CD4-positive, alpha-beta T cell treated with Interleukin-21 for 1 hour (primary cell): ENCODE measurements at places on chromosomes 5 and 9.

- DNase-seq: no peak
These were observed 6.1 kb upstream of the CSF2 start for GRCh38 chr5:132067451-132067850.

DNA sequence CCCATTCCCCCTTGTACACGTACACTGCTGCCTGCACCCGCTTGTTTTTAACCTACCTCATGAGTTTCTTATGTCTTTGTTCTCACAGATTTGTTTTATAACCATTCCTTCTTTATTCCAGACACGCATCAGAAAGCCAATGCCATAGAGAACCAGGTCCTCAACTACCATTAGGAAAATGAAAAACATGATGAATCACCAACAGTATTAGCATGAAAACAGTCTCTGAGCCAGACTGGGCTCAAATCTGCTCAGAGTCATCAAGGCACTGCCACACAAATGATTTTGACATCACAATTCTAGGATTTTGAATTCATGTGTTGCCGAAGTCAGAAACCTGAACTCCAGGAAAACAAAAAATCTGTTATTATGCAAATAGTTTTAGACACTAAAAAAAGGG is 394.1 kb upstream of the GRIA1 start:
- no peak for DNase-seq

DNA sequence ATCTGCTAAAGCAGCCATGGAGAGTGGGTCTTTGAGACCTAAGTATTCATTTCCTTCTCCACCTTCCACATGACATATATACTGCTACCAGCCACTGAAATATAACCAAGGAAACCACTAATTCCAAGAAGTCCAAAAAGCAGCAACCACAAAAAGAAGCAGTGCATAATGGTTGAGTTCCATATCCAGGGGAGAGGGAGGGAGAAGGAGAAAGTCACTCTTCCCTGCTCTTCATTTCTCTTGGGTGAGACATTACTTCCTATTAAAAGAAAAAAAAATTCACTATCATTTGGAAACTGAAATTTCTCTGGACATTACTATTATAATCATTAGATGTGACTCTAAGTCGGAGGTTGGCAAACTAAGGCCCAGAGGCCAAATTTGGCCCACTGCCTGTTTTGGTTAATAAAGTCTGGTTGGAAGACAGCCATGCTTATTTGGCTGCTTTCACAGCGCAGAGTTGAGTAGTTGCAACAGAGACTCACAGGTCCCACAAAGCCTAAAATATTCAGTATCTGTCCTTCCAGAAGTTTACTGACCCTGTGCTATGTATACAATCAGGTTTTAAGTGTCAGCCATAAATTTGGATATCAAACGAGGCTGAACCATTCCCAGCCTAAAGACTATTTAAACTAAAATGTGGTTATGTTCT is 168.6 kb downstream of the MPDZ start:
- no peak for DNase-seq

DNA sequence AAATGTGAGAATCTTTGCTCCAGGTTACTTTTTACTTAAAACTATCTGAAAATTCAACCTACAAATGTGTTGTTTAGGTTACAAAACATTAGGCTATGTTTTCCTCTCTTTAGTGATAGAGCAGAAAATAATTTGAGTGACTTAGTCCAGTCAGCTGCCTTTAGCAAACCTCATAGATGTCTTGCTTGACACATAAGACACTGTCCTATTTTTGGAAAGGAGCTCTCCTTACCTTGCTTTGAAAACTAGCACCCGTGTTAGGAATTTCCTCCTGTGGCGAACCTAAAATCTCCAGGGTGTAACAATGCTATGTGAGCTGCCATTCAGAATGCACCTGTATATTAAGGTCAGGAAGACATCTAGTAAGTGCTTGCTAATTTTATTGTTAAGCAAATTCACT is 221.2 kb upstream of the CD180 start:
- no peak for DNase-seq

GRCh38 chr9:130794923-130795495 is 40.0 kb upstream of the ABL1 start:
- DNase-seq: no peak

- DNase-seq: no peak
These were observed 54.0 kb upstream of the FCN1 start for GRCh38 chr9:134971696-134972095.

GRCh38 chr5:170681013-170681433 is 102.5 kb upstream of the GABRP start:
- DNase-seq: peak; percentile 1

DNA sequence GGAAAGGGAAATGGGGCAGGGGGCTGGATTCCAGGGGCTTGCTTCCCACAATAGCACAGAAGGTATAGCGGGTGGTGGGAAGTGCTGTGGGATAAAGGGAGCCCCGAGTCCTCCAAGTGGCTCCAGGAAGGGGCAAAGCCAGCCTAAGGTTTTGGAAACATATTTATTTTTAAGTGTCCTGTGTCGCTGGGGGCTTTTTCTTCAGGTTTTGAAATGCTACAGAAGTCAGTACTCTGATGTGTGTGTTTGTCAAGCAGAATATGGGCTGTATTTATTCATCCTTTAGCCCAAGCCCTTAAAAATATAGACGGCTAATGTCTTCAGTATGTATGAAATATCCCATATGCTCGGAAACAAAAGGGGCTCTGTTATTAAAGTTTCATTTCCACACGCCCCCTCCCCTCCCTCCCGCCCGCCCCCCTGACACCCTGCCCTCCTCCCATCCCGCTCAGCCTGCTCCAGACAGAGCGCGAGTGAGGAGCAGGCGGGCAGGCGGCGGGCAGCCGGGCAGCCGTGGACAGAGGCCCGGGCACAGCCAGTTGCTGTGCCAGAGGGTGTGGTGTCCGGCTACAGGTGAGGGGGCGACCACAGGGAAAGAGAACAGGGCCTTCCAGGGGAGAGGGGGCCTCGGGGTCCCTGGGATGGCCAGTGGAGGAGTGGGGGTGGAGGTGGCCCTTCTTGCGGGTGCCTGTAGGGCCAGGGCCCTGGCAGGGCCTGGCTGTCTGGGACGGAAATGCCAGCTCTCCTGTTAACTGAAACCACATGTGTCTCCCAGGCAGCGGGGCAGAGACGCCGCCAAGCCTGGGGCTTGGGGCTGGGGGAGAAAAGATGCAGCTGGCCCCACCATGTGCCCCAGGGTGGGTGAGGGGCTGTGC is 39.6 kb upstream of the SYNPO start:
- DNase-seq: no peak

GRCh38 chr9:87703636-87704276 is 22.2 kb upstream of the CTSL start:
- no peak for DNase-seq

GRCh38 chr9:122056484-122056883 is 36.6 kb downstream of the TTLL11 start:
- DNase-seq: no peak

DNA sequence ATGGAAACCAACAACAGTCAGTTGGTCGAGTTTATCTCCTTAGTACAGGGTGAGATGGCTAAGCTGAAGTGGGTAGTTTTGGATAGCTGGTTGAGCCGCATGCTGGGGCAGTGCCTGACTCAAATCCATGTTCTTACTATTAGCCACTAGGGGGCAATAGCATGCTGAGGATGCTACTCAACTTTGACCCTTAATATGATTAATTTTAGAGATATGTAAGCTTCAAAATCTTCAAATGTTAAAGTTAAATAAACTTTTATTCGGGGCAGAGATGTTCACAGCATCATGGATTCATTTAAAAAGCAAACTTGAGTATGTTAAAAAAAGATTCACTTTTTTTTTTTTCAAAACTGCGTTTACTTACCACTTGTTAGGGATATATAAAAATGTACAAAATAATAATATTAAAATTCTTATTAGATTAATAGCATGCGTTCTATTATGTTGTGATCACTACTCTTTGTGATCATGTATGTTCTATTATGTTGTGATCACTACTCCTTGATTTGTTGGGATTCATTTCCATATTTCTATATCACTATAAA is 57.0 kb downstream of the C9orf153 start:
- peak; percentile 43 for DNase-seq

DNA sequence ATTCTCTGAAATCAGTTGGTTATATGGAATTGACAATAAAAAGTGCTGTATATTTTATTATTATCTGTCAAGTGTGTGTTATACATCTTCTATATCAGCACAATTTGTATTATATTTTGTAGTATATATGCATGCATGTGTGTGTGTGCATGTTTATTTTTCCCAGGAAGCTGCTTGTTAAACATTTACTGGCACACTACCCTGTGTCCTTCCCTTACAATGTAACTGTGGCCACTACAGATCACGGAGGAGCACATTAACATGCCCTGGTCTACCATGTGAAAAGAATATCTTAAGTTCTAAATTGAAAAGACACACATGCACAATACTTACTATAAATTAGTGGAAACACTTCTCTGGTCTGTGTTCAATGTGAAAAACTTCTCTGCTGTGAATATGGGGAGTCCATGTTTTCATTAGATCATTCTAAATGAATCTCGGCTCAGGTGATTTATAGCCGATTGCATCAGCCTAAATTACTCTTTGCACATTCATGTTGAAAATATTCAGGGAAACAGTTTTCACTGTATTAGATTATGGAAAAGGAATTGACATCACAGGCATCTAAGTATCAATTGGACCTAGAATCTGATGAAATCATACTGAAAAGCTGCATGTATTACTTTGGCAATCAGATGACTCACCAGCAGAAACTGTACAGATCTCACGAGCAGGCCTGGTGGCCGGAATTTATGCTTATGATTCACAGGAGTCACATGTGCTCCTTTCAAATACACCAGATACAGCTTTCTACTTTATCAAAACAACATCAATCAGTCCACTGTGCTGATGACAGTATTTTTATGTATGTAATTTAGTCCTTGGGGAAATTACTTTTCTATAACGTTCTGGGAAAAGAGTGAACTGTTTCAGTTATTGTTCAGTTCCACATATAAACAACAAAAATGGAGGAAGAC is 39.4 kb downstream of the LURAP1L start:
- no peak for DNase-seq

- no peak for DNase-seq
These were observed 51.0 kb upstream of the LIFR start for GRCh38 chr5:38607396-38607795.

GRCh38 chr9:131303381-131304321 is 14.1 kb downstream of the PLPP7 start:
- DNase-seq: no peak

DNA sequence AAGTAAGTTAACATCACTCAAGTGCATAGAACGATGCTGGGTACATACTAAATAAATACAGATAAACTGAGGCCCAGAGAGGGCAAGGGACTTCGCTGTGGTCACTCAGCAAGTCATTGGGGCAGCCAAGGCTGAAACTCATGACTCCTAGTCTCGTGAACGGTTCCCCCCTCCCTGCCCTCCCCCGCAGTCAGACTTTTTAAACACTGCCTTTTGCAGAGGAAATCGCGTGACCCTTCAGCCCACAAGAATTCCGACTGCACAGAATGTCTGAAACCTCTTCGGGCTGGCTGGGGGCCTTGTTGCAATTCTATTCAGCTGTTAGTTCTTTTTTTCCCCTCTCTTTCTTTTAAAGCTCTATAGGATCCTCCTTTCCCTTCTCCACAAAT is 28.1 kb downstream of the NEK6 start:
- peak; percentile 36 for DNase-seq
